ENCODE measurements at places on chromosomes 12 and 14.

GRCh38 chr14:105528586-105529318, 2.4 kb downstream of the TMEM121 start:
- no peak for DNase-seq

- no peak for DNase-seq
These were observed 387.9 kb downstream of the SYT1 start for GRCh38 chr12:79252358-79253075.

GRCh38 chr12:99926511-99927169, 58.1 kb downstream of the ANKS1B start:
- DNase-seq: no peak

DNA sequence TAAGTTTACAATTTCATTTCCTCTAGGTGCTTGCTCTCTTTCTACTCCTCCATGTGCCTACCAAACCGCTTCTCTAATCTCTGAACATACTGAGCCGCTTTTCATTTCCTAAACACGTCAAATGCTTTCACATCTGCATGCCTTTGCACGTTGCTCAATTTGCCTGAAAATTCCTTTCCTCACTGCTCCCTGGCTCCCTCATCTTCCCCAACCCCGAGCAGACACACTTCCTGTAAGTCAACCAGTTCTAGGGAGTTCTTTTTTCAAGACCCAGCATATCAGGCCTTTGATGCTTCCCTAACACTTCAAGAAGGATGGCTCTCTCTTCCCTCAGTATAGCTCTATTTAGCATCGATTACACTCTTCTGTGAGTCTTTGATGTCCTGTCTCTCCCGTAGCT, 50.3 kb downstream of the LMO3 start:
- DNase-seq: no peak

DNA sequence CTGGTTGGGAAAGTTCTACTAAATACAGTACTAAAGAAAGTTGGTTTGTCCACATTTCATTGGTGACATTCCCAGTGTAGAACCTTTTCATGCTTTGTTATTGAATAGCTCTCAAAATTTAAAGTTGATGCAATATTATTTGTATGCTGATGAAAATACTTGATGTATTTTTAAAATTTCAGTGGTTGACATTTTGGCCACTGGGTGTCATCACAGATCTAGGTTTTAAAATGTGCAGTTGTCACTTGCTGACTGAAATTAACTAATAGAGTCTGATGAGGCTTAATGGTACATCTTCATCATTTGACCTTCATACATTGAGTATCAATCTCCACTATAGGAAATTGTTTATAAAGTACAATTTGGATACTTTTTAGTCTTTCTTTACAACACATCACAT, 37.1 kb downstream of the CMAS start:
- no peak for DNase-seq
